ENCODE measurements at places on chromosomes 3 and 15.

GRCh38 chr15:66085128-66085527 lies 168.4 kb downstream of the MEGF11 start:
- DNase-seq = no peak

DNA sequence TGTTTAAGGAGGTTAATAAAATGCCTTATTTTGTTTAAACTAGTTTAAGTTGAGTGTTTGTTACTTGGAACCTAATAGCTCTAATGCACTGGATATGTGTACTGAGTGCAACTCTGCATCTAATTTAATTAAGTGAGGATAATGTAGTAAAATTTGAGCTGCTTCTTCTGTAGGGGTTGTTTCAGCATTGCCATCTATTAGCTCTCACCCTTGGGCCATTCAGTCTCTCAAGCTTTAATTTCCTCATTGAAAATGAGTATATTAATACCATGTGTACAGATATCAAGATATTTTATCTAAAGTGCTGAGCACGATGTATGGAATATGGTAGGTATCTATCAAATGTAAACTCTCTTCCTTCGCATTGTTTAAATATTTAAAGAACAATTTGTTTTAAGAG lies 375.7 kb upstream of the LRRC3B start:
- DNase-seq = no peak

DNA sequence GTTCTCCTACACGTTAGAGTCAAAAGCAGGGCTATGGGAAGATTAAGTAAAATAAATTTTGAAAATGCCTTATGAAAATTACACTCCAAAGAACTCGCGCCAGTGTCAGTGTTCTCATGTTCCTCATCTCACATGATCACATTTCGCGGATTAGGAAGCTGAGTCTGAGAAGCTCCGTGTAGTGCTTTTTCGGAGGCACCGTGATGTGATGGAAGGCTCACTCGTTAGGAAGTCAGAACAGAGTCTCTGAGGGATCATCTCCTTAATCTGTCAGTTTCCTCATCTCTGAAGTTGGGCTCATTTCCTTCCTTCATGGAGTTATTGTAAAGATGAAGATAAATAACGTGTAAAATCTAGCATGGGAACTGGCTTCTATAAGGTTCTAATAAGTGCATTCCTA lies 3.2 kb downstream of the ADIPOQ start:
- DNase-seq = no peak

DNA sequence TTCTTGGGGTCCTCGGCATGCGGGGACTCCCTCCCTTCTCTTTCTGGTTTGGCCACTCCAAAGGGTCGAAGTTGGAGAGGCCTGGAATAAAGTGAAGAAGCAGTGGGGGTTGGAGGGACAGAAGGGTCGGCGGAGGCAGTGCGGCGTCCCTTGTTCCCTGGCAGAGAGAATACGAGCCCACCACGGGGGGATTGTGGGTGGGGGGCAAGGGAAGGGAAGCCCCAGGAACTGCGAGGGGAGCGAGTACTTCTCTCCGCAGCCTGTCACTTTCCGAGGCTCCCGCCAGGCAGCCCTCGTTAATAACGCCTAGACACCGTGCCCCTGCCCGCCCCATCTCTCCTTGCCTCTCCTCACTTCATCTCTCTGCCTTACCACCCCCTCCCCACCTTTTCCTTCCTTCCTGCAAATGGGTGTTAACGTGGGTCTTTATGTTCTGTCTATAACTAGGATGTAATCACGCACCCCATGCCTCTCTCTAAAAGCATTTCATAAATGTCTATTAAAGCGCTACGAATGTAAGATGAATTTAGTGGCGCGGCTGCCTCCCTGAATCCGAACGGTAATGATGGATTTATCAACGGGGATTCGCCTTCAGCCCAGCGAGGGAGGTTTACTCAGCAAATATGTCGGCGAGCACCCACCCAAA lies 13.7 kb downstream of the NR2F2 start:
- DNase-seq = no peak

DNA sequence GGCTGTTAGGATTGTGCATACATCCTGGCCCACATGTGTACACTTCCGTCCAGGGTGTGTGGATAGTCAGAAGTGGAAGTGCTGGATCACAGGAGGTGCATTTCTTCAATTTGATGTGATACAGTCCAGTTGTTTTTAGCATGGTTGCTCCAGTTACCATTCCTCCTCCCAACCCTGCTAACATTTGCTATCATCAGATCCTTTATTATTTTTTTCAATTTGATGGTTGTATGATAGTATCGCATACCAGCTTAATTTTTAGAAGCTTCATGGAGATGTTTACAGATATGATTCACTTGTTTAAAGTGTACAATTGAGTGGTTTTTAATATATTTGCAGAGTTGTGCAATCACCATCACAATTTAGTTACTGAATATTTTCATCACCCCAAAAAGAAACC lies 202.7 kb downstream of the ITPR1 start:
- DNase-seq = no peak

DNA sequence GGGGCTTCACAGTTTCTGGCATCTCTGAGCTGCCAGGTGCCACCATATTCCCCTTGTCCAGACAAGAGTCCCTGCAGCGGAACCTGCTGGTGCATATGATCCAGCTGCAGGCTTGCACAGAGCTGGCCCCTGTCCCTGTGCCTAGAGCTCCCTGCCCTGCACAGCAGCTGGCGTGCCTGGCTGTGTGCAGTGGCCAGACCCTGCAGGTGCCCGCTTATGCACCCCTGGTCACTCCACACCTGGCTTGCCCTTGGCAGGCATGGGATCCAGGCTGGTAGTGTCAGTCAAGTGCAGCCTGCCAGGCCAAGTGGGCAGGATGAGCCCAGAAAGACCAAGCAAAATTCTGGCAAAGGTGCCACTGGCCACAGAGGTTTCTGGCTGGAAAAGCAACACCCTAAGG lies 88.6 kb upstream of the TTBK2 start:
- no peak for DNase-seq

GRCh38 chr3:35639254-35640186 lies at the start of gene ARPP21:
ARPP21 (plus strand) TSS chr3:35639525; CDS start chr3:35681752, 42,227 bp downstream.
- DNase-seq = no peak

GRCh38 chr3:126460381-126460780 lies 15.3 kb downstream of the ZXDC start:
- peak; percentile 44 for DNase-seq

GRCh38 chr15:75022783-75023180 lies 608 bp upstream of the PPCDC start:
- no peak for DNase-seq

- no peak for DNase-seq
Observed at GRCh38 chr3:78937475-78937874, 830.3 kb downstream of the ROBO1 start.

DNA sequence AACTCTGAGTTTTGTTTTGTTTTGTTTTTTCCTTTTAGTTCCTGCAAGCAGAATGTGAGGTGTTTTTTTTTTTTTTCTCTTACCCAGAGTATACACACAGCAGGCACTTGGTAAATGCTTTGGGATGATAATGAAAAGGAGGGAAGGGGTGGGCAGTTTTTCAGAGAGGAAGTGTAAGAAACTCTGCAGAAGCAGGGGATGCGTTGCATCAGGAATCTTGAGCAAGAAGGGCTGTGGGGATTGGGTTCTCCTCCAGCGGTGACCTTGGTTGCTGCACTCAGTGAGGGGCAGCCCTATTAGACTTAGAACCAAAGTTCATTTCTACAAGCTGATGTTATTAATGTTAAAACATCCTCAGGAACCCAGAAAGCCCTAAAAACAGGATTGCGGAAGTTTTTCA lies 32.2 kb upstream of the TMEM158 start:
- DNase-seq = no peak

DNA sequence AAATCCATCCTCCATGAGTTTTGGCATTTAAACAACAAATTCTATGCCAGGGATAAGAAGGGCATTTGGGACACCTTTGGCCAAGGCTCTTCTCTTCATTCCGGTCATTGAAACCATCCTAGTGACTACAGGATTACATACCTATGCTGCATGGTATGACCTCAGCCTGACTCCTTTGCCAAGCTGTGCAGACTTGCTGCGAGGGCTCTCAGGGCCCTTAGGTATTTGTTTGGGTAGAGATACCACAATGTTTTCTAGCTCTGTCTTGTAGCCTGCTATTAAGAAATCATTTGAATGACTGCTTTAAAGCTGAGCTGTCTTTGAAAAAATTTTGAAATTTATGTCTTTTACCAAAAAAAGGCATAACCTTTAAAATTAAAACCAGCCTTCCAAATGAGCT lies 749.8 kb upstream of the SGO1 start:
- DNase-seq = no peak

DNA sequence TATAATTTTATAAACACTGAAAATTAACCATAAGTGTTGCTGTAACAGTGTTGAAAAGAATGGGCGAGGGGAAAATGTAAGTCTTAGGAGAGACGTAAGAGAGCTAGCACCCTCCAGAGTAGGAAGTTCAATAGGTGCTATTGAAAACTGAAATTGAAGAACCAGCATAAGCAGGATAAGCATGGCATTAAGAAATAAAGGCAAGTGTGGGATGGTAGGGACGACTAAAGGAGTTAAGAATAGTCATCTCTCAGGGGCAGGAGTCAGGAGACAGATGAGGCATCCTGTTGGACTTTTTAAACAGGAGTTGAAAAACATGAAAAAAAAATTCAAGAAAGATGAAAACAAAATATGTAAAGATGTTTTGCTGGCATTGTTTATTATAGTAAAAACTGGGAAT lies 43.5 kb downstream of the ABHD2 start:
- no peak for DNase-seq

GRCh38 chr3:141682007-141682406 lies 56.1 kb upstream of the RNF7 start:
- DNase-seq = no peak

DNA sequence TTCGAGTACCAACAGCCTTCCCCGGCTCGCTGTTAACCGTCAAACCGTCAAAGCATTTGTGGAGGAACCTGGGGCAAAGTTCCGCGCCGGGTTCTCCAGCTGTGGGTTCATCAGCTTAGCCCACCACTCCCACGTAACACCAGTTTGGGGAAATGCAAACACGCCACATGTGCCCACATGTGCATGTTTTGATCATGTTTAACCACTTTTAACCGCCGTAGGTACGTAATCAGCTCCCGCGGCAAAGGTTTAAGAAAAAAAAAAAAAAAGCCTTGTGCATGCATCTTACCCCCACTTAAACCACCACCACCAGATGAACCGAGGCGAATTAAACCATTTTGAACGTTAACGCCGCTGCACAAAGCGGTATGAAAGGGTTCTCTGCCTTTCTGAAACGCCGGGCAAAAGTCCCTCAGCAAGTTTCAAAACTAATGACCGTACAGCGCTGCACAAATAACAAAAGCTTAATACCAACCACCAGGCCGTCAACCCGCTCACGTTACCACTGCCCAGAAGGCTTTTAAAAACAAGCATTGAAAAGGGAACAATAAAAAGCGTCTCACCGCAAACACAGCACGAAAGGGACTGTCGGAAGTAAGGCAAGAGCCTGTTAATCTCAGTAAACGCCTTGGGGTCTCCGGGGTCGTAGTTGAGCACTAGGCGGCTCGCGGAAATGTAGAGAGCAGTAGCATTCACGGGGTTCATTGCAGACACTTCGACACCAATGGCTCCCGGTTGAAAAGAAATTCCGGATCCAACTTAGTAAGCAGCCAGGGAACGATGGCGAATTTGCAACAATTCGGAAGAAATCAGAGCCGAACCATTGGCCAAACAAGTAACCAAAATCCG lies 1.5 kb downstream of the MSL2 start:
- DNase-seq = no peak

DNA sequence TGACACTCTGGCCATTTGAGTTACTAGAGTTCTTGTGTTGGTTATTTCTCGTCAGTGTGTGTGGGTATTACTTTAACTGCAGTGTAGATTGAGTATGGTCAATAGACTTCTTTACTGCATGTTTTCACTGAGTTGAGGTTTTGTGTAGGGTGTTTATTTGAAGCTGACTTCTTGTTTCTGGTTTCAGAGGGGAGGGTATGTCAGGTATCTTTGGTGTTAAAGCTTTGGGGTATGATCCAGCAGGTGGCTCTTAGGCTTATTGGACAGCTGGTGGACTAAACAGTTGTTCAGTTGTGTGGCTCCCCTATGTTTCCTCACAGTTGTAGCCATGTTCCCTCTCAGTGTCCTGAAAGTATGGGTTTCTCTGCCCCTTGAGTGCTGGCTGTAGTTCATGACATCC lies 72.0 kb downstream of the AKAP13 start:
- DNase-seq = no peak

- DNase-seq = no peak
Observed at GRCh38 chr15:87732976-87733375, 523.6 kb downstream of the NTRK3 start.

- DNase-seq = no peak
Observed at GRCh38 chr3:45441584-45442310, 53.4 kb downstream of the LARS2 start.

GRCh38 chr15:39066677-39067076 lies 502.1 kb upstream of the RASGRP1 start:
- DNase-seq = no peak

DNA sequence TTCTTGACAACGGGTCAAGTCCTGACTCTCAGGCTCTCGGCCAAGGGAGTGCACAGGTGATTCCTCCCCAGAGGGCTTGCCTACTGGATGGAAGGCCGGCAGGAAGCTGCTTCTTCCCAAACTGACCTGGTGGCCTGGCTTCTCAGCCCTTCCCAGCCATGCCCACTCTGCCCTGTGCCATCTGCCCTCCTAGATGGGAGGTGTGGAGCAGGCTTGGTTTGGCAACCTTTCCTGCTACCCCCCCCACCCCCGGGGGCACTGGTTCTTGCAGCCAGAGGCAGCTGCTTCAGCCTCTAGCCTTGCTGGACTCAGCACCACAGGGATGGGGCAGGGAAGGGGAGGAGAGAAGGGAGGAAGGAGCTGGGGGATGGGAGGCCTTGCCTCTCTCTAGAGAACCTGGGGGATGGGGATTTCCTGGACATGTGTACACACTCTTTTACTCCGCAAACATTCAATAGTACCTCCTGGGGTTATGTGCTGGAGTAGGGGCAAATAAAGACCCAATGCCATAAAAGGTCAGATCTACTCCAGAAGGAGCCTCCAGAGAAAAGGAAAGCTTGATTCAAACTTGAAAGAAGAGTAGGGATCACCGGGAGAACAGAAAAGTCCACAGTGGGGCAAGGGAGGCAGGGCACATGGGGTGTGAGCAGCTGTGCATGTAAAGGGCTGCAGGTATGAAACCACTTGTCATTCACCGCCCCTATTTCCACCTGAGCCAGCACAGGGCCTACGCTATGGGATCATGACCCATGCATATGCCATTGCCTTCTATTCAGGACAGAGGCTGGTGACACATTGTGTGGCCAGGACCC lies 4.2 kb upstream of the DAPK2 start:
- no peak for DNase-seq

- no peak for DNase-seq
Observed at GRCh38 chr3:66297260-66297873, 76.6 kb downstream of the SLC25A26 start.

- DNase-seq = no peak
Observed at GRCh38 chr3:147426931-147427330, 17.8 kb downstream of the ZIC1 start.

DNA sequence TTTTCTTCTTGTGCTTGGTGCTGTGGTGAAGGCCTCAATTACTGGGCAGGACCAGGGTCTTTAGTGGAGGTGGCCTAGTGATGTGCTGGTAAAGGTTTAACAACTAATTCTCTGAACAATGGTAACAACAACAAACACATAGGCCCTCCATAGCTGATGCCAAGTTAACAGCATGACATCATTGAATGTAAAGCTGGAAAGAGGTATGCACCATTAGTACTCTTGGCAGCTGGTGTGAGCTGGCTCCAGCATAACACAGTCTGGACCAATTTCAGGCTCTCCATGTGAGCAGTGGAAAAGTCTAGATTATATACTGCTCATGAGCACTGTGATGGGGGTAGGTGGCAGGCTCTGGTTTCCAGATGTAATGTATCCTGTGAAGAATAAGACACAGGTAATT lies 61.8 kb downstream of the SLC7A14 start:
- DNase-seq = no peak

GRCh38 chr3:187743195-187744141 lies 1.8 kb downstream of the BCL6 start:
- peak; percentile 88 for DNase-seq

GRCh38 chr3:172268868-172269267 lies 179.4 kb downstream of the GHSR start:
- no peak for DNase-seq
